Esophagus squamous epithelium (tissue), 5 donors: ENCODE measurements at places on chromosomes 1 and 21.

DNA sequence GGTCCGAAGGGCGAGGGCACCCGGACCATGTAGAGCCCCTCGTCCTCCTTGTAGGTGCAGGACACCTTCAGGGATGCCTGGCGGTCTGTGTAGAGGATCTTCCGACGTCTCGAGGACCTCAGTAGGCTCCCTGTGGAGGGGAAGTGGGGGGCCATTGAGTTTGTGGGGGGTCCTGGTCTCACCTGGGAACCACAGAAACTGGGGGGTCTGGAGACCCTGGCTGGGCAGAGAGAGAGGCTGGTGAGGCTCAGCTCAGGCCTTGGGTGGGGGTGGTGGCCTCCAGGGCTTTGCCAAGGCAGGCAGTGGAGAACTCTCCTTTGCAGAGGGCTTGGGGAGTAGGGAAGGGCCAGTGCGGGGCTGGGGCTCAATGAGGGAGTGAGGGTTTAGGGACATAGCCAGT is 19.0 kb downstream of the MYOM3 start:
- DNase-seq, result no peak

DNA sequence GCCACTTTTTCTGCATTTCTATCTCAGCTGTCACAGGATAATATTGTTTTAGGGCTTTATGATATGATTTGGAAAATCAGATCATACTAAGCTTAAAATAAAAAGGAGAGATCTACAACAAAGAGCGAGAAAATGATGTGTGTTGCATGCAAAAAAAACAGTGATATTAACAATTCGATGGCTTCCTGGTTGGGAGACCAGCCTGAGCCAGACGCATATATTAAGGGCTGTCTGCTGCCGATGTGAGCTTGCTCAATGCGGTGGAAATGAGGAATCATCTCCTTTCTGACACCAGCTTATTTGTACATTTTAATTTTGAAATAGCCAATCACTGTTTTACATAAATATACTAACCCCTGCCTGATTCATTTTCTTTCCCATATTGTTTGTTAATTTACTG is 862.6 kb downstream of the USP25 start:
- no peak for DNase-seq

DNA sequence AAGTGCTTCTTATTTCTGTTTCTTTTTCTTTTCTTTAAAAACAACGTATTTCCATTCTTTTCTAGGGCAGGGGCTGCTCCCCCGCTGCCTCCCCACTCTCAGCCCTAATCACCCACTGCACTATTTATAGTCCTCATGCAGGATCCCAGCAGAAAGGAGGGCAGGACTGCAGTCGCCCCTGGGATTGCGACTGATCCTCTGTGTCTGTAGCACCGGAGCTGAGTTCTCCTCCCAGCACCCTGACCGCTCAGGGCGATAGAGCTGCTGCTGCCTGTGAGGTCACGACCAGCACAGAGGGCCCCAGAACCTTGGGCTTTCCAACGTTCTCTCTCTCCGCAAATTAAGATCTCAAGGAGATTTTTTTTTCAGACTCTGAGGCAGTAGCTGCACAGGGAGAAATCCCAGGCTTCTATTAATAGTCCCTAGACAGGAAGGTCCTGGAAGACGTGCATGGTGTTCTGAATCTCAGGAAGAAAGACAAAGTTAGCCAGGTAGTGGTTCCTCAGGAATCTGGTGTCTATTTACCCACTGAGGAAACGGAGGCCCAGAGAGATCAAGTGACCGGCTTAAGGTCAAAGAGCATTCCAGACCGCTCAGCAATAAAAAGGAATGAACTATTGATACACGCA is 46.8 kb downstream of the PRAMEF20 start:
- DNase-seq, result no peak

GRCh38 chr1:15843826-15844572 is 3.5 kb upstream of the SPEN start:
- no peak for DNase-seq

GRCh38 chr1:203326830-203327683 is 21.7 kb downstream of the BTG2 start:
- peak; percentile 70 for DNase-seq

- DNase-seq, result no peak
These were observed 31.8 kb upstream of the SLFNL1 start for GRCh38 chr1:41053316-41053715.

DNA sequence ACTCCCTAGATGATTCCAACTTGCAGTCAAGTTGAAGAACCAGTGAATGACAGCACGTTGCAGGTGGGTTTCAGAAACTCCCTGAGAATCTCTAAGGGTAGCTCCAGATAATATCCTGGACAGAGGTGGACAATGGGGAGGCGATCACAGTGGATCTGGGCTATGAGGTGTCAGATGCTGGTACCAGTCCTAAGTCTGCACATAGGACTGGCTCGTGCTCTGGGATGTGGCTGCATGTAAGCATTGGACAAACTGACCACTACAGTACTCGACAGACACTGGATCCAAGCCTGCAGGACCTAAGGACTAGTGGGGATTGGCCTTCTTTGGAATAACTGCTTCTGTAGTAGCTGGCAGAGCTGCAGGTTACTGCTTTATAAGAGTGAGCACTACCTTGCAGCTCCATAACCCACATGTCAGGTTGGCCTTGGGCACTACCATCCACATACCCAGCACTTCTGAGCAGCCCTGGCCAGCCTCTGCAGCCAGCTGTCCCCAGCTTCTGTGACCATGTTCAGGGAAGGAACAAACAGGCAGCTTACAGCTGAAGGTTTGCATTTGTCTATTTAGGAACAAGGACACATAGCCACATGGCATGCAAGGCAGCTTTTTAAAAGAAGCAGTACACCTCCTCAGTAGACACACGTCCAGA is 33.2 kb upstream of the DNAH14 start:
- no peak for DNase-seq

DNA sequence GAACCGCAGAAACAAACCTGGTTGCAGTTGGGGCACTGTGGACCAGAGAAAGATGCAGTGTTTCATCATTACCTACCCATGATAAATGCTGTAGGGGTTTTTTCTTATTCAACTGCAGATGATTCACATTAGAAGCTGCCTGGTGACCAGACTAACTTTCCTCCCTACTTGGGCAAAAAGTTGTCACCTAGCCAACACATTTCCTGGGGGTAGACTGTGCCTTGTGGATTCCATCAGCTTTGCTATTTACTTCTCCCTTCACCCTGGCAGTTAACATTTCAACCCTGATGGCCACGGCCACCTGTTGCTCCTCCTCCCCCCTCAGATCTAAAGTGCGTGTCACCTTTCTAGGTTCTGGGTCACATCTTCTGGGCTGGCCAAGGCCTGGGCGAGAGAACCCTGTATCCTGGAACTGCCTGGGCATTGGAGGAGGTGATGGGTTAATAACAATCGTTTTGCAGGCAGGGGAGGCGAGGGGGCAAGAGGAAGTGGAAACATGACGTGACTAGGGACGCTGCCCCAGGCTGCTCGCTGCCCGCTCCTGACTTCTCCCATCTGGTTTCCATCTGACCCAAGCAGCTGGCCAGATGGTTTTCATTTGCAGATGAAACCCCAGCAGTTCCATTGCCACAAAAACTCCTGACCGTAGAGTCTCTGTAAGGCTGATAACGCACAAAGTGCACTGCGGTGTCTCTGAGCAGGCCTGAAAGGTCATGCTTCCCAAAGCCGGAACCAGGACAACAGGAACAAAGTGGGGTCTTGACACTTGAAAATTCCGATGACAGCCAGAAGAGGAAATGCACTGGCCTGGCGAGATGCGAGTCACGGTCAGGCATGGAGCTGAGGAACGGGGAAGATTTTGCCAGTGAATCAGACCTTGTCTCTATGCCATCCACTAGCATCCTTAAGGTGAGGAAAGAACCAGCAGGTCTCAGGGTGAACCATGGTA is 36.6 kb downstream of the CAPZB start:
- no peak for DNase-seq

DNA sequence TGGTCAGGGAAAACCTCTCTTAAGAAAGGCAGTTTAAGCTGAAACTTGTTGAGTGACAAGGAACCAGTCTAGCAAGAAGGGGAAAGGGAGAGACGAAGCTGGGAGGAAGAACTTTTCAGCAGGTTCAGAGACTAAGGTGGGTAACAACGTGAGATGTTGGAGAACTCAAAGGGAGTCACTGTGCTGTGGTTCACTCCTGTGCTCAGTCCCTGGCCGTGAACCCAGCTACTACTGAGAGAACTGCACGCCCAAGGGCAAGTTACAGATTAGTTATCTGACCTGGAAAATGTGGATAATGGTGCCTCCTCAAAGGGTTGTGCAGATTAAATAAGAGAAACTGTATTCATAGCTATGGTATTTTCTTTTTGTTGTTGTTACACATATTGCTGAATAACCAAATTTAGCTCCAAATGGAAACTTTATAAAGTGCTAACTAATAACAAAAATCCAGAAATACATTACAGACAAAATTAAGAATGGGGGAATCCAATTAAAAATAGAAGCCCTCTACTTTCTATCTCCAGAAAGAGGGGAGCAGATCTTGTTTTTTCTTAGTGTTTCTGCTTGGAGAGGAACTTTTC is 2.9 kb downstream of the ZBTB40 start:
- no peak for DNase-seq

GRCh38 chr1:231971397-231972110 is 345.0 kb downstream of the DISC1 start:
- DNase-seq, result no peak

- DNase-seq, result no peak
These were observed 66.3 kb upstream of the SLC45A1 start for GRCh38 chr1:8251635-8252034.

DNA sequence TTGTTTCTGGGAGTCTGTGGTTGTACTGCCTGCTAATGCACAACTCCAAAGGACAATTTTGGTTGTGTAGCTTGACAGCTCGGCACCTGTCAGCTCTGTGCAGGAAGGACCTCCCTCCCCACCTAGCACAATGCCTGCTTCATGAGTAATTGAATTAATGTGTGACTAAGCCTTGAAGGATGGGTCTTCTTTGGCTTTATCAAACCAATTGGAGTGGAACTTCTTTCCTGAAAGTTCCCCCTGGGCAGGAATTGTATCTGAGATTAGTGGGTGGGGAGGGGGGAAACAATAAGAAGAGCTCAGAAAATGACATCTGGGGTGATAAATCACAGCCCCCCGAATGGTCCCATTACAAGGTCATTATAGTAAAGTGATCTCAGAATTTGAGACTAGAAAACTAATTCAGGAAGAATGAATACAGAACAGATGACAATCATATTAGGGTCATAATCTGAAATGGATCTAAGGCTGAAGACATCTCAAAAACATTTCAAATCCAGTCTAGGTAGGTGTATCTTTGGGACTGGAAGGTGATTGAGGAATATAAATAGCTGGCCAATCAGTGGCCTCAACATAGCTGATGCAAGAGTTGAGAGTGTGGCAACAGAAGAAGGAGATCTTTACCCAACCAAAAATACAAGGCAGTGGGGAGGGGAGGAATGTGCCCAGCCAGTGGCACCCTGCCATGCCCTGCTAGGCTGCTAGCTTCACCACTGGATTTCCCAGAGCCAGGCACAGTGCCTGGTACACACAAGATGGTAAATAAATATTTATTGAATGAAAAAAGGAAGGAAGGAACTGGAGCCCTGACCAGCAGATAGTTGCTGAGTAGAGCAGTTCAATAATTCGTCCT is 10.1 kb upstream of the SESN2 start:
- no peak for DNase-seq

GRCh38 chr1:161364332-161364731 is 3.3 kb downstream of the CFAP126 start:
- no peak for DNase-seq

DNA sequence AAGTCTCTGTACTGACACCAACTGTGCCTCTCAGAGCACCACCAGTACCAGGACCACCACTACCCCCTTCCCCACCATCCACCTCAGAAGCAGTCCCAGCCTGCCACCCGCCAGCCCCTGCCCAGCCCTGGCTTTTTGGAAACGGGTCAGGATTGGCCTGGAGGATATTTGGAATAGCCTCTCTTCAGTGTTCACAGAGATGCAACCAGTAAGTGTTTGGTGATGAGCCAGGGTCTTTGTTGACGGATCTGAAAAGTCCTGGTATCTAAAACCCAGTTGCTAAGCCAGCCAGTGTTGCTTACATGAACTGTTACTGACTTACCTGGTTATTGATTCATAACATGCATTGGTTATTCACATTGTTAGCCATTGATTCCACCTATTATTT is 1.1 kb downstream of the C1orf56 start:
- no peak for DNase-seq

GRCh38 chr1:108819878-108820277 is 37.0 kb downstream of the AKNAD1 start:
- DNase-seq, result no peak
